ENCODE measurements at places on chromosomes 3 and 15.
A peak's percentile ranks its signal among the peaks of the same experiment; 100 is the strongest.

GRCh38 chr15:58458076-58458475 is 26.3 kb downstream of the LIPC start:
- no peak for DNase-seq

- DNase-seq, result no peak
Observed at GRCh38 chr15:95277266-95277665, 1045.9 kb downstream of the MCTP2 start.

GRCh38 chr3:71062037-71062932 is 521.2 kb downstream of the FOXP1 start:
- no peak for DNase-seq

DNA sequence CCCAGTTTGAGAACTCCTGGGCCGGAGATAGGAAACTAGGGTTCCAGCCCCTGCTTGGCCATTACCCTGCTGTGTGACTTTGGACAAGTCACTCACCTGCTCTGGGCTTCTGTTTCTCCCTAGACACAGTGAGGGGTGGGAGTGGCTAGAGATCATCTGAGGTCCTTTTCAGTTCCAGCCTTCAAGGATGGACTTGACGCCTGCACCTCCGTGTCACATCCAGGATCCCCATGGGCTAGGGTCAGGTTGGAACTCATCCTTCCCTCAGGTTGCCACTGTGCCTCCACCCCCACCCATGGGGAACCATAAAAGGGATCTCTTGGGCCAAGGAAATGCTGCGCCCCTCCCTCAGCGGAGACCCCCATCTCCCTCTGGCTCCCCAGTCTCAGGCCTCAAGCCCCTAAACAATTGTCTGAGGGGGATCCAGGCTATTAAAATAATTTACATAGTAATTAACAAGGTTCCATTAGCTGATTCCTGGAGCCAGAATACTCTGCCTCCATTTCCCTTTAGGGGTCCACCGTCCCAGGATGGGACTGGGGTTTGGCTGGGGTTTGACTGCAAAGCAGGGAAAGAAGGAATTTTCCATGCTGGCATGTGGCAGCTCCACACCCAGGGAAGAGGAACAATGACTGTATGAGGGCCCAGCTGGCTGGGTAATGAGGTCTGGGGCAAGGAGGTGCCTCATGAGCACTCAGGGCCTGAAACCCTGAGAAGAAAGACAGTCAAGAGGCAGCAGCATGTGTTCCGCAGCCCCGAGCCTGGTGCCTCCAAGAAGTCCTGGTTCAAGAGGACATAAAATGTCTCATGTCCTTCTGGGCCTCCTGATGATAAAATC is 177.7 kb downstream of the SMAD6 start:
- peak; percentile 33 for DNase-seq

GRCh38 chr3:190722181-190722905 is 140.2 kb downstream of the GMNC start:
- no peak for DNase-seq

- no peak for DNase-seq
Observed at GRCh38 chr15:34122771-34123183, 20.9 kb downstream of the PGBD4 start.

DNA sequence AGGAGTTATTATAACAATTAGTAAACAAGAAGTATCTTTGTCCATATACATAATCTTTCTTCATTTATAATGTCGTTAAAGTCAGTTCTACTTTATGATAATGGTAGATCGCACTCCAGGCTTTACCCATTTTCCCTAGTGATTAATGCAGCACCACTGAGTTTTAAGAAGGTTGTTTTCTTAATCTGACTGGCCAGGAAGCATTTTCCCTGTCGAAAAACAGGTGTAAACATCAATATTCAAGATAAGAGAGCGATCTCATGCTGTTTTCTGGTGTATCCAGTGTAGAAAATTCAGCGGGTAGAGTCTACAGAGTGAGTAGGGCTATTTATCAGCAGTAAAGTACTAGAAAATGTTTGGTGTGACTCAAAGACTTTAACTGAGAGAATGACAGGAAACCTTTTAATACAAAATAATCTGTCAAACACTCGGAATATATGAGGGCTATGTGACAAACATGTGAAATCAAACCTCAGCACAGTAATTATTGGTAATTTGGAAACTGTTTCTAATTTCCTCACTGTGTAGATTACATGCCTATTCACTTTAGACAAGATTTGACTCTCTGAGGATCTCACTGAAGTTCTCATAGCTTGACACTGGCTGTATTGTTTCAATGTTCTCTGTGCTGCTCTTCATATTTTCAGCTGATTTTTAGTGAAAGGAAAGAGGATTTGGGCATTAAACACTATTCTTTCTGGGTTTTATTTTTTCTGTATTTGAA is 1013.2 kb downstream of the VGLL3 start:
- no peak for DNase-seq

DNA sequence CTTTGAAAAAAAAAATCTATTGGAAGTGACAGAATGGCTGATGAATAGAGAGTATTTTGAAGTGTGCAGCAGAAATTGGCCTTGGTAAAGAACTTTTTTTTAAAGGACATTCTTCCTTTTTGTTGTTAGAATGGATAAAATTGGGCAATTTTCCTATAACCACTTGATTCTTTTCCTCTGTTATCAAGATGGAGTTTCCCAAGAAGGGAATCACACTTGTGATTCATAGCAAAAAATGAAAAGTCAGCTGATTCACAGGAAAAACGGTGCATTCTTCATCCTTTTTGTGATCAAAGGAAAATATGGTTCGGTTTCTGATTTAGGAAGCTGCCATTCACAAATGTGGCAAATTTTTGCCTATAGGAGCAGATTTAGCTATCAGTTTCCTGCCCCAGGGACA is 486.8 kb downstream of the GBE1 start:
- no peak for DNase-seq

DNA sequence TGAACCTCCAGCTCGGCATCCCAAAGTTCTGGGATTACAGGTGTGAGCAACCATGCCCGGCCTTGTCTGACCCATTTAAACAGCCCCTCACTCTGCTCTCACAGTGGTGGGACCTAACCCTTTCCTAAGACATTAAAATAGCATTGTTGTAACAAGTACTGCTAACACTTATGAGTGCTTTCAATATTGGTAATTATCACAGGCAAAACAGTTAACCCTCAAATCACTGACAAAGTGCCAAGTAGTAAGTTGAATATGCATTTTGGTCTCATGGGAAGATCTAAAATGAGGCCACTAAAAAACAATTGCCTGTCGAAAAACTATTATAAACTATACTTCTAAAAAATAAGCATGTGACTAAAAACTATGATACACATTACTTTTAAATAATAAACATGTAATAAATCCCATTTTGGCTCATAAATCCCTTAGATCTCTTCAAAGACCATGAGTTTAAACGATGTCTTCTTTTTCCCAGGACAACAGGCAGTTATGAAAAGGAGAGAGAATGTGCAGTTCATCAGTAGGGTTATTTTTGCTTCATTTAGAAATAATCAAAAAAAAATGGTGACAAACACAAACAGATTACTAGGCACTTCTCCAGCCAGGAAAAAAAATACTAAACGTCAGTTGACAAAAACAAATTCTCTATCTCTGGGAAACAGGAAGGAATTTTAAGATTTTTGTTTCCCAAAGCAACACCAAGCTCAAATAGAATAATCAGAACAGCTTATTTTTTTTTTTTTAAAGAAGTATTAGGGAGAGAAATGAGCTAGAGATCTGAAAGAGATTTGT is 95.4 kb downstream of the RFTN1 start:
- DNase-seq, result no peak

DNA sequence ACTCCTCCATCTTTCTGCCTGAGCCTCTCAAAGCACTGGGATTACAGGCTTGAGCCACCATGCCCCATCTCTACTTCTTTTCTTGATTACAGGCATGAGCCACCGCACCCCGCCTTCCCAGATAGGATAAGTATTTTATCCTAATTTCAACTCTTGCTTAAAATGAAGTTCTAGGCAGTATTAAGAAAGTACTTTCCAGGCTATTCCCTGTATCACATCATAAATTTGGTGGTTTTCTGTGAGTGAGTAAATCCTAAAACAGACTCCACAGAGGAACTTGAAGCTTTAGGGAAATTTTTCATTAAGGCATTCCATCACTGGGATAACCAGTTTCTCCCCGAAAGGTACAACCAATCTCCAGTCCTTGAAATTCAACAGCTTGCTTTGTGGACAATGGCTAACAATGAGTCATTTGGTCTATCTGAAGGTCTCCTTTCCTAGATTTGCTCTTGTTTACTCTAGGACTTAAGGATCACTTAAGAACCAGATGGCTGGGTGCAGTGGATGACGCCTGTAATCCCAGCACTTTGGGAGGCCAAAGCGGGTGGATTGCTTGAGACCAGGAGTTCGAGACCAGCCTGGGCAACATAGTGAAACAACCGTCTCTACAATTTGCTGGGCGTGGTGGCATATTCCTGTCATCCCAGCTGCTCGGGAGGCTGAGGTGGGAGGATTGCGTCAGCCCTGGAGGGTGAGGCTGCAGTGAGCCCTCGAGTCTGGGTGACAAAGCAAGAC is 49.7 kb upstream of the SKIL start:
- no peak for DNase-seq

- DNase-seq, result no peak
Observed at GRCh38 chr3:54780336-54780735, 147.5 kb downstream of the LRTM1 start.

GRCh38 chr3:143883151-143883550 is 34.9 kb upstream of the SLC9A9 start:
- no peak for DNase-seq

DNA sequence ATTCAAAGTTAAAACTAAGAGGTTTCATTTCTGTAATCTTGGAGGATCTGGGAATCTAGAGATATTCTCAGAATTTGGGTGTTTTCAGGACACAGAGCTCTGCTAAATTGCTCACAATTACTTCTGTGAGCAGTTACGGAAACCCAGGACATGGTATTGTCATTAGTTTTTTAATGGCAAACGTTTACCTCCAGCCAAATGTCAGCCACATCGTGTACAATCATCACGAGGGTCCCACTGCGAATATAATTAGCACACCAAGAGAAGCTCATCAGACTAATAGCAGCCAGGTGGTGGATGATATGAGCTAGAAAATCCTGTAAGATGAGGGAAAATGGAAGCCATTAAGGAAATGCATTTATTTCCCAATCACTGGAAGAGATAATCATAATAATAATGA is 56.0 kb downstream of the CERS3 start:
- no peak for DNase-seq

GRCh38 chr15:34941831-34942230 is 27.7 kb downstream of the AQR start:
- no peak for DNase-seq

GRCh38 chr15:73946795-73947370 is 20.6 kb downstream of the LOXL1 start:
- DNase-seq, result no peak

DNA sequence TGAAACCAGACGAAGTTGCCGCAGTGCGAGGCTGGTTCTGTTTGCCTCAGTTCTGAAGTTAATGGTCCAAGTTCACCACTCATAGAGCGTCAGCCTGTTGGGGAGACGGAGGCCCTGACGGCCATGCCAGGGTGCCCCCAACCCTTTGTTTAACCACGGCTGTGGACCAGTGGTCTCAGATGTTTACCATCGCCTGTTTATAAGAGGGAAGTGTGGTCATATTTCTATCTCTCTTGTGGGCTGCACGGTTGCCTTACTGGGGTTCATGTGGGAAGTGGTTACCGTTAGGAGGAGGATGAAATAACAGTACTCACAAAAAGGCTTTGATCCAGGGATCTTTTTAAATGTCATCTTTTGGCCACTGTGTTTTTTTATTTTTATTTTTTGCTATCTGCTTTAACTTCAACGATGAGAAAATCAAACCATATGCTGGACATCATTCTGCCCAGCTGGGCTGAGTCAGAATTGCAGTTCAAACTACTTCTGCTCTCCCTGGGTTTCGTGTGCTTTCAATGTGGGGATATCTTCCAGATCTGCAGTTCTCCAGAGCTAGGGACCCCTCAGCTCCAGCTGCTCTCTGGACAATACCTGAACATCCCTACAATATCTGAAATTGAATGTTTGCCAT is 17.8 kb downstream of the SMAD3 start:
- DNase-seq, result no peak

DNA sequence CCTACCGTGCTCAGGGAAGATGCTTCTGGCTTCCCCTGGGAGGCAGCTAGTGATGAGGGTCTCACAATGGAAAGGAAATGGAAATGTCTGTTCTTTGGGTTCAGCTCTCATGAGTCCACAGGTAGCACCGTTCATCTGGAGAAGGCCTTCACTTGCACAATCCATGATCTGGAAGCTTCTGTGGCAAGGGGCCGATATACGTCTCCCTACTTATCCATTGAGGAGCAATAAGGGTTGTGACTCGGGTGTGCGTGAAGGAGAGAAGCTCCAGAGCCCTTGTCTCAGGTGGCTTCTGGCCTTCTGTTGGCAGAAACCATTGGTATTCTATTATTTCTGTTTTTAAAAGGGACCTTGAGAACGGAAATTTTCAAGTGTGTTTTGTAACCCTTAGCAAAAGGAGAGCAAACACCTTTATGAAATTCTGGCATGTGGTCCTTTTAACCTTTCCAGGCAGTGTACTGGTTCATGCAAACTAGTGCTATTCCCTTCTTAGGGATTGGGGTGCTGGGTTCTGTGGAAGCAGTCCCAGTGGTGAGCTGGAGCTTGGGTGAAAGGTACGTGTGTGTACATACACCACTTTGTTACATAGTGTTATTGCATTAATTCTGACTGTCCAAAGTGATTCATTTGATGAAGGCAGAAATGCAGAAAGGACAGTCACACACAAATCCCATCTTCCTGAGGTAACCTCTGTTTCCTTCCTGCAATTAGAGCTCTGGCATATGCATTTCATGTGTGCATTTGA is 32.5 kb downstream of the KLF13 start:
- no peak for DNase-seq

GRCh38 chr3:54307566-54308180 is 185.3 kb downstream of the CACNA2D3 start:
- no peak for DNase-seq

DNA sequence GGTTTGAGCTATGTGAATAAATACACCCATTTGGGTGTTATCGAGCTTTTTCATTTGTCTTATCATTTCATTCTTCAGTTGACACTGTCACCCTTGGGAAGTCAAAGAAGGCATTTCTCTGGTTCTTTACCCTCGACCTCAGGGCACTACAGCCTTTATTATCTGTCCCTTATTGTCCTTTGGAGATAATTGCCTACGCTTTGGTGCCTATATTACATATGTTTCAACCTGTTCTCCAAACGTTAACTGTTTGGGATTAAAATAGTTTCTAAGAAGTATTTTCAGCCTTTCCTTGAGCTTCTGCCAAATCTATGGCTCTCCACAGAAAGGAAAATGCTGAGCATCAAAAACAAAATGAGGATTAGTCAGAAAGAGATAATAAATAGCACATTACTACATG is 395.4 kb upstream of the ADAMTS9 start:
- DNase-seq, result no peak

DNA sequence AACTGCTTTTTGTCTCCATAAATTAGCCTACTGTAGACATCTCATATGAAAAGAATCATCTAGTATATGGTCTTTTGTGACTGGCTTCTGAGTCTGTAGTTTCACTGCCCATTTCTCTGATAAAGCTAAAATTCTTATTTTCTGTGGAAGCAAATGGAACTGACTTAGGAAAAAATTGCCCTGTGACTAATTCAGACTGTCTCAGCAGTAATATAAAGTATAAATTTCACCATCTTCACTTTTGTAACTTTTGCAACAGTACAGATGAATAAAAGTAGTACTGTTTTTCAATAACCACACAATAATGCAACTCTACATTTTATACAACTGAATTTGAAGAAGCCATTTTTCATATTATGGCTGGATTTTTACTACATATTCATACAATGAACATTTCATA is 104.1 kb downstream of the TBC1D5 start:
- no peak for DNase-seq

GRCh38 chr15:41886741-41887140 is 7.1 kb downstream of the SPTBN5 start:
- DNase-seq, result no peak

- DNase-seq, result no peak
Observed at GRCh38 chr3:156985711-156986110, 159.6 kb downstream of the LEKR1 start.
